NCI-H2107 (cell line): ENCODE measurements at places on chromosomes 7 and 10.

DNA sequence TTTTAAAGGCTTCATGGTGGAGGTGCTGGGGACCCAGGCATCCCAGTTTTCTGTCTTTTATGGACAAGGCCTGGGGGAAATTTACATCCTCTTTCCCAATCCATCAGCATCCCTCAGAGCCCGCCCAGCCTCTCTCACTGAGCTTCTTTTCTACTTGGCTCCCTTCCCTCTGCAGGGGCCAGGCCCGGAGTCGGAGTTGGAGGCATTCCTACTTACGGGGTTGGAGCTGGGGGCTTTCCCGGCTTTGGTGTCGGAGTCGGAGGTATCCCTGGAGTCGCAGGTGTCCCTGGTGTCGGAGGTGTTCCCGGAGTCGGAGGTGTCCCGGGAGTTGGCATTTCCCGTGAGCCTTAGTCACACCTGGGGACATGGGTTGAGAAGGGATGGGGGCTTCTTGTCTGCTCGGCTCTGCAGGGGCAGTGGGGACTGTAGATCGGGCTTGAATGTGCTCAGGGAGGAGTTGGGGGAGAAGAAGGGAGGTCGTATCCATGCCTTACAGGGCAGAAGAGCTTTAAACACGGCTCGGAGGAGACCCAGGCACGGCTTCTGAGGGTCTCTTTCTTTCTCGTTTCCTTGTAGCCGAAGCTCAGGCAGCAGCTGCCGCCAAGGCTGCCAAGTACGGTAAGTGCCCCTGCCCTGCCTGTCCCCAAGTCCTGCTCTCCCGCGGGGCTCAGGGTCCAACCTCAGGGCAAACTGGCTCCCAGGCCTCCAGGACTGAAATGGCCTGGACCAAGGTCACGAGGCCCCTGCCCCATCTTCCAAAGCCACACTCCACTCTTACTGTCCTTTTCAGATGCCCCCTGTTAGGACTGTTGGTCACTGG, 27.3 kb upstream of the LIMK1 start:
- no peak for DNase-seq

- DNase-seq: no peak
These were observed 3.3 kb downstream of the CDHR1 start for GRCh38 chr10:84197643-84198042.

- no peak for DNase-seq
These were observed 743 bp upstream of the ZCCHC24 start for GRCh38 chr10:79445977-79446757.

- DNase-seq: no peak
These were observed 17.6 kb downstream of the C10orf62 start for GRCh38 chr10:97607095-97607636.

GRCh38 chr10:43352951-43353350, 18.5 kb upstream of the FXYD4 start:
- DNase-seq: no peak

DNA sequence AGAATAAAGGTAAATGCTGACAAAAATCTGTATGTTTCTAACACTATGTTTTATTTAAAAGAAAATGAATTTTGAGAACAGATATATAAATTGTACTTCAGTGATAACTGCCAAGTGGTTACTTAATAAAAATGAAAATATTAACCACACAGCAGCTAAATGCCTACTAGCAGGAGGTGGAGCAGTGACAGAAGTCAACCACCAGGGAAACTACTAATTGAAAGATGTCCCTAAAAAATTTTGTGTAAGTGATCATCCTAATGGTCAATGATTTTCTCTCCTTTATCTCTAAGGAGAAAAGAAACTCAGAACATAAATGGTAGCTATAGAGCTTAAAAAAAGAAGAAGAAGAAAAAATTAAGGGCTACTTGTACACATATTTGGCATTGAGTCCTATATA, 22.9 kb downstream of the WNT16 start:
- DNase-seq: no peak

DNA sequence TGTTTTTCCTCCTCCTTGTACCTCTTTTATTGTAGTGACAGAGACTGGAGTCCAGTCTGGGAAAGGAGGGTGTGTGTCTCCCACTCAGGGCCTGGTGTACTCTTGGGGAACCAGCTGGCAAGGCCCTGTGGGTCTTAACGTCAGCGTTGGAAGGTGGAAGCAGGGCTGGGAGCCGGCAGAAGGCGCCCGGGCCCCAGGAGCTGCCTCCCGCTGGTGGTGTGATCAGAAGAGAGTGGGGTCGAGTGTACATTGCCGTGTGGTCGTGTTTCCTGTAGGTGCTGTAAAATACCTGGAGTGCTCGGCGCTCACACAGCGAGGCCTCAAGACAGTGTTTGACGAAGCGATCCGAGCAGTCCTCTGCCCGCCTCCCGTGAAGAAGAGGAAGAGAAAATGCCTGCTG, 45.7 kb downstream of the DAGLB start:
- no peak for DNase-seq

GRCh38 chr10:69057951-69058297, 30.0 kb upstream of the SRGN start:
- no peak for DNase-seq

DNA sequence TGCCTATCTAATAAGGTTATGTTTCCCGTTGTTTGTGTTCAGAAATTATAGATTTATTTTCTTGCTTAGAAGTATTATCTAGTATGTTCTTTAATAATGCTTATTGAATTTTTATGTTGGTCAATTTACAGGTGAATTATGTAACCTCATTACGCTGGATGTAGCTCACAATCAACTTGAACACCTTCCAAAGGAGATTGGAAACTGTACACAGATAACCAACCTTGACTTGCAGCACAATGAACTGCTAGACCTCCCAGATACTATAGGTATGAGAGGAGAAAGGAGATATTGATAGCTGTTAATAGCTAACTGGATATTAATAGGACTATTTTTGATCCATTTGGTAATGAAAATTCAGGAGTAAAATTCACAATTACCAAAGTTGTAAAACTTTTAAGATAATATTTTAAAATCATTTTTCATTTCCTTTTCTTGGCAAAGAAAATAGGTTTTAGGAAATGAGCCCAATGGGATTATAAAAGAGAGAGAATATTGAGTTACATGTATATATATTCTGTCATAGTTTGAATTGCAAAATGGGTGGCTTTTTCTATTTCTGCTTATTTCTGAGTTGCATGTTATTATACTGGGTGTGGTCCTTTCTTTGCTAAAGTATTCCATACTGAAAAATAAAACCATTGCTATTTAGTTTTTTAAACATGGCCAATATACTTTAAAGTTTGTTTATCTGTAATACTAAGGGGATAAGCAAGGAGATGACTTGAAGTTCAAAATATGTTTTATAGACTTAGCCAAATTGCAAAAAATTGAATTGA, 66.3 kb downstream of the SHOC2 start:
- DNase-seq: no peak

DNA sequence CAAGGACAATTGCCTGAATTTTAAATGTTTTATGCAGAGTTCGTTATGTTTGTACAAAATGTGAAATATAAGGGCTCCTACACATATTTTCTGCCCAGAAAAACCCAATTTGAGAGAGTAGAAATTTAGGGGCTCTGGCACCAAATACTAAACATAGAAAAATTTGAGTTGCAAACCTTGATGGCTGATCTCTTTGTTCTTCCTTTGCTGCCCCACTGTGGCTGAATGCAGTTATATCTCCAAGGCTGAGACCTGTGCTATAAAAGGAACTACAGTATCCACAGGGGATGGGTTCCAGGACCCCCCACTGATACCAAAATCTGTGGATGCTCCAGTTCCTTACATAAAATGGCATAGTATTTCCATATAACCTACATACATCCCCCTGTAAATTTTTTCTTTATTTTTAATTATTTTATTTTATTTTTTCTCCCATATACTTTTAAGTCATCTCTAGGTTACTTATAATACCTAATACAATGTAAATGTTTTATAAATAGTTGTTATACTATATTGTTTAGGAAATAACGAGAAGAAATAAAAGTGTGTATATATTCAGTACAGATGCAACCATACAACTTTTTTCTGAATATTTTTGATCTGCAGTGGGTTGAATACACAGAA, 22.5 kb downstream of the CFAP43 start:
- DNase-seq: peak; percentile 7

DNA sequence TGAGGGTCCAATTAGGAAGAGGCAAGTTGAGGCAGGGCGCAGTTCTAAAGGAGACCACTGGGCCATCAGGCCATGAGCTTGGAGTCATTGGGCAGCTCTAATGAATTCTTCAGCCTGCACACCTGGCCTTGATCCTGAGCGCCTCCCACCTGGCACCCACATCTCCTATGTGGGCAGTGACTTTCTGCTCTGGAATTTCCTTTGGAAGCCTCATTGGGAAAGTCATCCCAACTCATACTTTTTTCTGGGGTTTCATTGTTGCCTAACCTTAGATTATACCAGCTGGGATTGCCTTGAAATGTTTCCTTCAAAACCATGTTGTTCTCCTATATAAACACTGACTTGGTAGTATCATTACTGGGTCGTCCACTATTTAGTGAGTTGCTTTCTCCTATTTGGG, 54.1 kb downstream of the PLPP4 start:
- DNase-seq: no peak

GRCh38 chr10:43957267-43958070, 308.8 kb upstream of the ZNF32 start:
- no peak for DNase-seq

- DNase-seq: no peak
These were observed 73.2 kb downstream of the PDGFA start for GRCh38 chr7:446289-446935.

- DNase-seq: no peak
These were observed 22.1 kb downstream of the TMEM106B start for GRCh38 chr7:12233175-12233574.

GRCh38 chr7:121012919-121013318, 24.4 kb downstream of the CPED1 start:
- no peak for DNase-seq

DNA sequence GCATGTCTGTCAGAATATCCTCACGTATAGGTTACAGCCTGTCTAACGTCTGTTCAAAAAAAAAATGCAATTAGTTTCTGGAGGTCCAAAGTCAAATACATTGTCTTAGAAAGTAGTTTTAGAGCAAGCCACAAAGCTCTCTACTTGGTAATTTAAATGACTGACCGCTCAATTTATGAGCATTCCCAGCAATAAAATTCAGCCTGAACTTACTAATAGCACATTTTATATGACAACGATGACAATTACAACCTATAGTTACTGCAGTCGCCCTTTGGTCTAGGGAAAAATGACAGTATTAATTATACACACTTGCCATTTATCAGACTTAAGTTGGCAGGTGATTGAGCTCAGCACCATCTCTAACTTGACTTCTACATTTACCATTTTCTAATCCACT, 425.8 kb upstream of the STEAP1 start:
- no peak for DNase-seq

- DNase-seq: no peak
These were observed 59.8 kb downstream of the STK32C start for GRCh38 chr10:132247943-132248342.

GRCh38 chr7:98314469-98314868, 33.0 kb downstream of the BRI3 start:
- DNase-seq: no peak

- DNase-seq: no peak
These were observed 28.9 kb downstream of the PON1 start for GRCh38 chr7:95295397-95295796.

DNA sequence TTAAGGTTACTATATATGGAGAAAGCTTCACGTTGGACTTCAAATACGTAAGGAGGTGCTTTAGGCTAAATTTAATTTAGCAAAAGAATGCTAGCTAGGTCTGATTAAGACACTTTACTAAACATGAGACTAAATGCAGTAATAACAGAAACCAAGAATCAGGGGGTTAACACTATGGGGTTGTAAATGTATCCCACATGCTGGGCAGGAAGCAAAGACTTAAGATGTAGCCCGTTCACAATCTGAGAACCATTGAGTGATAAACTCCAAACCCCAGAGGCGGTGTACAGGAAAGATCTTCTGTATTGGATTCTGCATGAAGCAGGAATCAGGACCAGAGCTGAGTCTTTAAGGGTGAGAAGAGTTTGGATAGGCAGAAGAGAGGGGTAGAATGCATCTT, 60.4 kb downstream of the FZD1 start:
- no peak for DNase-seq

GRCh38 chr10:65194555-65194954, 1673.4 kb downstream of the REEP3 start:
- DNase-seq: no peak

- DNase-seq: no peak
These were observed at the start of gene MEST for GRCh38 chr7:130491841-130492522. MEST (plus strand) TSS chr7:130492085; CDS start chr7:130492314, 229 bp downstream.

GRCh38 chr10:117860823-117861222, 185.9 kb downstream of the RAB11FIP2 start:
- DNase-seq: no peak

DNA sequence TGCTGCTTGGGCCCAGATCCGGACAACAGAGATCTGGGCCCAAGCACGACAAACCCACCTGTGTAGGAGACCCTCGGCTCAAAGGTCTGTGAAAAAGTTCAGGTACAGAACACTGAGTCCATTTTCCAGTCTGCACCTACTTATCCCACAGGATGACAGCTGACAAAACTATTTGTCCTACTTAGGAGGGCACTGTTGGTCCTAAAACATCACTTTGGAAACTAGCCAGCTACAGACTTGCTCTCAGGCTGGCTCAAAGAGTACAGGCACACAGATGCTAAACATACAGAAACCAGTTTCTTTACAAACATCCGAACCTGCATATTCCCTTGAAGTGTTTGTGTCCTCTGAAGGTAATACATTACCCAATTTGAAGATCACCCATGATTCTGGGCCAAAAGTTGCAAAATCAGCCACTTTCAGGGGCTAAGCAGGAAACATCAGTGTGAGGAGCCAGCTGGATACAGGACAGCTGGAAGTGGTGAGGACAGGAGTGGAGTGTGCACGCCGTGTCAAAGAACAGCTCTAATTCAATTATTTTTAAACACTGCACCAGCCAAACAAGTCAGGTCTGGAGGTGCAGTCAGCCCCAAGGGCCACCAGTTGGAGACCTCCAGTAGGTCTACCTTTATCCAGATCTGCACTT, 88.5 kb downstream of the NOC3L start:
- DNase-seq: no peak

- DNase-seq: no peak
These were observed 113.9 kb downstream of the FZD1 start for GRCh38 chr7:91378131-91378530.

DNA sequence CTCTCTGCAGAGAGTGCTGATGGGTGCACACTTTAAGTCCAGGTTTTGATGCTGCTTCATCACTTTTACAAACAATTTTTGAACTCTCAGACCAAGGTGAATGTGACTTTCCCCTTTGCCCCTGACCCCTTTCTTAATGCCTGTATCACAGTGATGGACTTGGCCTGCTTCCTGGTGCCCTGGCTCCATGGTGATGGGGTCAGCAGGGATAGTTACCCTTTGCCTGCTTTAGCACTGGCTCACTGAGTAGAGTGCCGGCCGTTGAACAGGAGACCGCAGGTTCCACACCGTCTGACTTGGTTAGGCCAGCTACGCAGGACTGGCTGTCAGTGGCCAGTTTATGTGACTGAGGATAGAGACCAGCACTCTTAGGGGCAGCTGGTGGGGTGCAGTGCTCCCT, 40.1 kb downstream of the LRGUK start:
- no peak for DNase-seq

- peak; percentile 65 for DNase-seq
These were observed 425.2 kb upstream of the NFE2L3 start for GRCh38 chr7:25726781-25727311.

GRCh38 chr7:28018856-28019465, 161.6 kb downstream of the JAZF1 start:
- no peak for DNase-seq
